ENCODE measurements at places on chromosomes 2 and 18.

DNA sequence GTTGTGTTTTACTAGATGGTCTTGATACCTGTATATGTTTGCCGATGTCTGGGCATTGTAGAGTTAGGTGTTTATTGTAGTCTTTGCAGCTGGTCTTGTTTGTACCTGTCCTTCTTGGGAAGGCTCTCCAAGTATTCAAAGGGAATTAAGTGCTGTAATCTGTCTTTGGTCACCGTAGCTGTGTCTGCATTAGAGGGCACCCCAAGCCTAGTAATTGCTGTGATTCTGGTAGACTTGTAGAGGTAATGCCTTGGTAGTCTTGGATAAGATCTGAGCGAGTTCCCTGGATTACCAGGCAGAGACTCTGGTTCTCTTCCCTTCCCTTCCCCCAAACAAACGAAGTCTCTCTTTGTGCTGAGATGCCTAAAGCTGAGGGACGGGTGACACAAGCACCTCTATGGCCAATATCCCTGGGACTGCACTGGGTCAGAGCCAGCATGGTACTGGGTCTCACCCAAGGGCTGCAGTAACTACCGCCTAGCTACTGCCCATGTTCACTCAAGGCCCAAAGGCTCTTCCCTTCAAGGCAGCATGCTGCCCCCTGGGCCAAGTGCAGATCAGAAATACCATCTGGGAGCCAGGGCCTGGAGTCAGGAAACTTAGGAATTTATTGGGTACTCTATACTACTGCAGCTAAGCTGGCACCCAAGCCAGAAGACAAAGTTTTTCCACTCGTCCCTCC lies 27.1 kb downstream of the STPG4 start:
- no peaks in the 10 kb centered on the region for H3K27me3 ChIP-seq
- H3K27ac ChIP-seq = no peak overlapping the region
- H3K36me3 ChIP-seq = peaks cover 1% of the 10 kb centered on the region
- no peaks in the 10 kb centered on the region for H3K4me1 ChIP-seq
- DNase-seq = no peak
- H3K4me3 ChIP-seq = no peak overlapping the region

DNA sequence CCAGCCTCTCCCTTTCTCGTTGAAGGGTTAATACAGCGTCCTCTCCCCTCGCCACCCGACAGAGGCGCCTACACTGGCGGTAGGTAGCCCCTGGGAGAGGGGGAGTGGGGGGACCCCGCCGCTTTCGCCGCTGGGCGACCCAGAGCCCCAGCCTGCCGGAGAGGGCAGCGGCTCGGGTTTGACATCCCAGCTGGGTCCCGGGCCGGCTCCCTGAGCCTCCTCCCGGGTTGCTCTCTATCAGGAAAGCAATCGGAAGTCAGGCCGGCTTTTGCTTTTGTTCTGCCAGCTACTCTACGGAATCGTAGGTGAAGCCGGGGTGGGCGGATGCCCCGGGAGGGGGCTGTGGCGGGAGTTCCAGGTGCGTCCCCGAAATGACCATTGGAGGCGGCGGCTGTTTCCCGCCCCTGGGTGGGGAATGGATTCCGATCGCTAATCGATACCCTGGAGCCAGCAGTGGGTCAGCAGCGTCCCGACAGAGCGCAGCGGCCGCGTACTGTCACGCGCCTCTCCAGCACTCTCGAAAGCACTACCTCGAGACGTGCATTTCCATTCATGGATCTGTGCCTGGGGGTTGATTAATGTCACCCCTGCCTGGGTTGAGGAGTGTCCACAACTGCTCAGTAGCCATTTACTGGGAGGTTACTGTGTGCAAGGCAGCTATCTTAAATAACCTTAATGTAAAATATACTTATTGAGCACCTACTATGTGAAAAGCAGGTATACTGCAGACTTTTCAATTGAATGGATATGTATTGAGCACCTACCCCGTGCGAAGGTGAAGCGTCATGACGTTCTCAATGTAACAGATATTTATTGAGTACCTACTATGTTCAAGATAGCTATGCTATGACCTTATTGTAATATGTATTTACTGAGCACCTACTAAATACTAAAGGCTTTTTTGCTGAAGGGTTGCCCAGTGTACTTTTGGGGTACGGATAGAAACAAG lies 1.1 kb downstream of the MAPK4 start:
- DNase-seq = no peak
- H3K27ac ChIP-seq = no peak overlapping the region

DNA sequence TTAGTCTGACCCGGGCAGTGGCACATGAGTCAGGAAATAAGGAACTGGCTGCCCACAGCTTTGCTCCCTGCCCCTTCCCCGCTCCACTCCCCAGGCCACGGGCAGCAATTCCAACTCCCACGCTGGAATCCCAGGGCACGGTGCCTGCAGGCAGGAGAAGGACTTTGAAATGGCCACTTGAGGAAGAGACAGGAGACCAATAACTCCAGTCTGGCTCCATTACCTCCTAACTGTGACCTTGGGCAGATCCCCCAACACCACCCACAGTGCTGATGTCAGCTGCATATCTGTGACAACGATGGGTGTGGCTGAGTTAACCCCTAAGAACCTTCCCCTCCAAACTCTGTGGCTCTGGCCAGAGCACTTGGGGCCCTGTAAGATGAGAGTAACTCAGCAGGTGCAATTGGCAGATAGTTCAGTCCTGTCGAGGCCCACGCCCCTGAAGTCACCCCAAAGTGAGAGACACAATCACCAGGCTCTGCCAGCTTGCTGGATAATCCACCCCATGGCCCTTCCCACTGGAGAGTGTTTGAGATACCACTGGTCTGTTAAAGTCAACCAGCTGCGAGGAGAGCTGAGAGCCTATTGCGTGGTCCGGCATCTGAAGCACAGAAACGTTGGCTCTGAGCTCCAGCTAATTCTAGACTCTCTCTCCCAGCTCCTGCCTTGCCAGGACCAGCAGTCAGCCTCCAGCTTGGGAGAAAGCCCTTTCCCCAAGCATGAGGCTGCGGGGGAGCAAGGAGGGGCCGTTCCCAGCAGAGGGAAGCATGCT lies 175.2 kb downstream of the TNS1 start:
- no peak overlapping the region for H3K4me3 ChIP-seq
- H3K4me1 ChIP-seq = peaks cover 3% of the 10 kb centered on the region
- no peaks in the 10 kb centered on the region for H3K36me3 ChIP-seq
- H3K27me3 ChIP-seq = peaks cover 7% of the 10 kb centered on the region

DNA sequence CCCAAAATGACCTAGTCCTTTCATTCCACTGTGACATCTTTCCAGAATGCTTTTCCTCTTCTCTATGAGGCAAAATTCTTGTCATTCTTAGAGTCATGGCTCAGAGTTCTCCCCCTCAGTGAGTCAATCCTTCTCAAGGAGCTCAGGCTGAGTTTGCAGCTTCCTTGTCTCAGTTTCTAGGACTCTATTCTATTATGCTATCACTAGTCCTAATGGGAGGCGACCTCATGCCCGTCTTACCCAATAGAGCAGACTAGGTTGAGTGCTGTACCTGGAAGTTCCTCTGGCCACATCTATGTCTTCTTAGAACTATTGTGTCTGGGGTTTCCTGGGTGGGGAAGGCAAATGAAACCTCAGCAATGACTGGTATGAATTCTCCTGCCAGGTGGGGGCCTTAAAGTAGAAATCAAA lies 51.5 kb downstream of the HAUS1 start:
- H3K27me3 ChIP-seq = no peaks in the 10 kb centered on the region
- peak; percentile 93 for DNase-seq
- peak overlapping the region; percentile 51 for H3K27ac ChIP-seq
- peaks cover 67% of the 10 kb centered on the region for H3K4me1 ChIP-seq

GRCh38 chr2:29309090-29310029 lies 194.1 kb downstream of the CLIP4 start:
- no peak overlapping the region for H3K4me3 ChIP-seq
- no peaks in the 10 kb centered on the region for H3K27me3 ChIP-seq
- no peaks in the 10 kb centered on the region for H3K36me3 ChIP-seq
- no peak overlapping the region for H3K27ac ChIP-seq
- peaks cover 1% of the 10 kb centered on the region for H3K4me1 ChIP-seq
- DNase-seq = no peak

- H3K27me3 ChIP-seq = no peaks in the 10 kb centered on the region
- DNase-seq = no peak
- no peak overlapping the region for H3K27ac ChIP-seq
- H3K36me3 ChIP-seq = no peaks in the 10 kb centered on the region
Observed at GRCh38 chr18:44719519-44720060, 38.9 kb downstream of the SETBP1 start.

DNA sequence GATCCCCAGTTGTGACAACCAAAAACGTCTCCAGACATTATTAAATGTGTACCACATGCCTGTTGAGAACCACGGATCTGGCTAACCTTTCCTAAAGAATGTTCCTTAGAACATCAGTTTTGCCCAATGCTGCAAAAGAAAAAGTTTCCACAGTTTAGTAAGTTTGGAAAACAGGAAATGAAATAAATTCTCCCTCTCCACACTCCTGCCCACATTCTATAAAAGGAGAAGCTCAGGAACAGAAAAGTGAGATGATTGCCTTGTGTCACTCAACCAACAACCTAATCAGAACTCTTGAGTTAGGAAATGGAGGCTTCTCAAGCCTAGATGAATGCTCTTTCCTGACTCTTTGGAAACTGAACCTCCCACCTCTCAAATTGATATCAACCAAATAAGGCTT lies 56.1 kb upstream of the NFE2L2 start:
- DNase-seq = no peak
- H3K27me3 ChIP-seq = no peaks in the 10 kb centered on the region
- H3K27ac ChIP-seq = no peak overlapping the region

DNA sequence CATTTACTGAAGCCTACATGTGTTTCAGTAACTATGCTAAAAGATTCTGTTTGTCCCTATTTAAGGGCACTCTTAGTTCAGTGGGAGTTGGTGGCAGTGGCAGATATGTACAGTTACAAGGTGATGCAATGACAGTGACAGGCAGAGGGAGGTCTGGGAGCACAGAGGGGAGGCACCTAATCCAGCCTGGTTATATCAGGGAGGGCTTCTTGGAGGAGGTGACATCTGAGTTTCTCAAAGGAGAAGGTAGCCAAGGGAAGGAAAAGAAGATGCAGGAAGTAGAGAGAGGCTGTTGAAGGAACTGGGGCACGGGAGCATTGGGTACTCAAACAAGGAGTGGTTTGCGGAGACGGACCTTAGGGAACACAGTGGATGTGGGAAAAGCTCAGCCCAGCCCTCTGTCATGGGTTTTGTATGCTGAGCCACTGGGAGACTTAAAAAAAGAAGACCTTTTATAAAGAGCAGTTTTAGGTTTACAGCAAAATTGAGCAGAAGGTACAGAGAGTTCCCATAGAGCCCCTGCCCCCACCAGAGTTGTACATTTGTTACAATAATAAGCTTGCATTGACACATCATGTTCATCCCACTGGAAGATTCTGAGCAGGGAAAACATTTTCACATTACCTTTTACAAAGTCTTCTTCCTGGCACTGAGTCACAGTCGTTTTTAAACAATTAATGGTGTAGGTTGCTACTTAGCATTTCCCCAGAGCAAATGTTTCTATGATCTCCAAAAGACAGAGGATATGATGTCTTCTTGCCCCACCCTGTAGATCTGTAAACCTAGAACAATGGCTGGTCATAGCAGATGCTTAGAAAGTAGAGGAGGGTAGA lies 83.0 kb upstream of the TAF1B start:
- H3K4me1 ChIP-seq = peaks cover 38% of the 10 kb centered on the region
- H3K27me3 ChIP-seq = no peaks in the 10 kb centered on the region
- H3K36me3 ChIP-seq = no peaks in the 10 kb centered on the region
- H3K27ac ChIP-seq = no peak overlapping the region
- no peak overlapping the region for H3K4me3 ChIP-seq

DNA sequence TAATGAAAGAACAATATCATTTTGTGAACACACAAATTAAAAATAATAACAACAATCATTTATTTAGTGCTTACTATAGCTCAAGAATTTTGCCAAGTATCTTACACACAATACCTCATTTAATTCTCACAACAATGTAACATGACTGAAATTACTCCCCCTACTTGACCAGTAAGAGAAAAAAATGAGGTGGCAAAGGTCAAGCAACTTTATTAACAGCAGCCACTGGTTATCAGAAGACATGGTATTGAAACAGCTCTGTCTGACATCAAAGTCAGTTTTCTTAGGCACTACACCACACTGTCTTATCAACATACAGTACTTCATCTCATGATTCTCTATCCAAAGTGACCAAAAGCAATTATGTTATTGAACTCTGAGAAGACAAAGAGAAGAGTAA lies 389.4 kb downstream of the ZEB2 start:
- H3K36me3 ChIP-seq = no peaks in the 10 kb centered on the region
- no peak overlapping the region for H3K4me3 ChIP-seq
- no peak for DNase-seq
- H3K27me3 ChIP-seq = no peaks in the 10 kb centered on the region

DNA sequence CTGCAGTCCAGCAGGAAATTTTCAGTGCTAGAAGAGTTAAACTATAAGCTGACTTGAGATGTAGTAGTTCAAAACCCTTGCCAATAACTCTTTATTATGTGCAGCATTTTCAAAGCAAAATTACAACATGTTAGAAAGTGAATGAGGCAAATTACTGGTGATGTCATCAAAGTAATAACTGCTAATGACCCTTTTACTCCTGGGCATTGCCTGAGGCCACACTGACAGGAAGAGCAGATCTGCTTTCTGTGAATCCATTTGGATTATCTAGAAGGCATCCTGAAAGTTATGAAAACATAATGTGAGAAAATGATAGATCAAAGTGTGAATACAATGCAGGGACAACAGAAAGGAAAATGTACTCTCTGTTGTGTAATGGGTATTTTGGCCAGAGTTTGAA lies 139.6 kb upstream of the TRIB2 start:
- no peak overlapping the region for H3K27ac ChIP-seq
- DNase-seq = no peak
- H3K27me3 ChIP-seq = no peaks in the 10 kb centered on the region
- H3K4me1 ChIP-seq = no peaks in the 10 kb centered on the region
- no peak overlapping the region for H3K4me3 ChIP-seq

DNA sequence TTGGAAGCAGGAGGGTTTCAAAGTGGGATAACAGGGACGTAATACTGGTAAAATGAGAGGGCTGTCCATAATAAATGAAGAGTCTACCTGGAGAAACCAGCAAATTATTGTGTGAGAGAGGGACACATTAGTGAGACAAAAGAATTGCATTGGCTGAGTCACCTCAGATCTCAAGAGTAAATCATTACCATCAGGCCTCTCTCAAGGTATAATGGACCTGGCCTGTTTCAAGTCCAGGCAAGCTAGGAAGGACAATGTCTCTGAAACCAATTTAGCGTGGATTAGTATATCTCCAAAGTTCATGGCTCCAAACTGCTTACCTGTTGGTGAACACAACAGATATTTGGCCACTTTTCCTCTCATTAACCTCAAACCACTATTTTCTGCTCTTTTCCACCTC lies 471.4 kb downstream of the CMPK2 start:
- no peaks in the 10 kb centered on the region for H3K4me1 ChIP-seq
- H3K27me3 ChIP-seq = no peaks in the 10 kb centered on the region
- no peak overlapping the region for H3K4me3 ChIP-seq
- no peak overlapping the region for H3K27ac ChIP-seq
- no peak for DNase-seq

GRCh38 chr2:145460112-145460511 lies 940.2 kb upstream of the ZEB2 start:
- H3K4me3 ChIP-seq = no peak overlapping the region
- H3K27me3 ChIP-seq = no peaks in the 10 kb centered on the region
- H3K4me1 ChIP-seq = no peaks in the 10 kb centered on the region

- H3K4me3 ChIP-seq = no peak overlapping the region
- DNase-seq = no peak
- H3K27me3 ChIP-seq = peaks cover 35% of the 10 kb centered on the region
- no peak overlapping the region for H3K27ac ChIP-seq
Observed at GRCh38 chr2:240217431-240218301, 77.2 kb upstream of the OTOS start.
